Globus pallidus (tissue), 1 donor: ENCODE measurements at places on chromosomes 1 and 21.

- no peak for DNase-seq
These were observed 224.2 kb upstream of the JUN start for GRCh38 chr1:59007820-59008598.

DNA sequence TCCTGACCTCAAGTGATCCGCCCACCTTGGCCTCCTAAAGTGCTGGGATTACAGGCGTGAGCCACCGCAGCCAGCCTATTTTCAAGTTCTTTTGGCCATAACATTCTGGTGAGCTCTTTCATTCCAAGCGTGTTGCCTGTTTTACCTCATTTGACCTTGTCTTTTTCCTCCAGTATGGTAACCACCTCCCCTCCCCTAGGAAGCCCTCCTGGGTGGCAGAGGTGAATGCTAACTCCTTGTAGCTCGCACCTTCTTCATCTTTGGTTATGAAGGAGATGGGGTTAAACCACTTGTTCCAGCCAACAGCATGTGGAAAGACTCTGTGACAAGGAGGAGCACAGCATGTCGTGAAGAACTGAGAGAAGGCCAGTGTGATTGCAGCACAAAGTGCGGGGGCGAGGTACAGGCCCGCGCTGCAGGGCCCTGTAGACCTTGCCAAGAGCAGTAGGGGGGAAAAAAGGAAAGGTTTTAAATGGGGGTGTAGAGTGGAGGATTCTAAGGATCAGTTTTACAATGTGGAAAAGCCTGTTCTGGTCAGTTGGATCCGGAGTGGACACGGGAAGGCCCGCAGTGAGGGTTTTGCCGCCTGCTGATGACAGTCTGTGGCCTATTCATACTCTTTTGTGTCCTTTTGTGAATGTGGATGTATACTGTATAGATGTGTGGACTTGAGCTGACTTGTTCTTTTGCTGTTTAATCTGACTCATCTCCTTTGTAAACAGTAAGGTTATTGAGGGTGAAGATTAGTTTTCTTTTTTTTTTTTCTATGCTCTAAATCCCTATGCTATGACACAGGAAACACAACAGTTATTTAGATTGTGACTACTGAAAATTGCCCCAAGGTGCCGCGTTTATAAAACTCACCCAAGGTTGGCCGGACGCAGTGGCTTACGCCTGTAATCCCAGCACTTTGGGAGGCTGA, 7.5 kb upstream of the ZNF436 start:
- no peak for DNase-seq

GRCh38 chr21:29465546-29465945, 166.8 kb downstream of the BACH1 start:
- no peak for DNase-seq

DNA sequence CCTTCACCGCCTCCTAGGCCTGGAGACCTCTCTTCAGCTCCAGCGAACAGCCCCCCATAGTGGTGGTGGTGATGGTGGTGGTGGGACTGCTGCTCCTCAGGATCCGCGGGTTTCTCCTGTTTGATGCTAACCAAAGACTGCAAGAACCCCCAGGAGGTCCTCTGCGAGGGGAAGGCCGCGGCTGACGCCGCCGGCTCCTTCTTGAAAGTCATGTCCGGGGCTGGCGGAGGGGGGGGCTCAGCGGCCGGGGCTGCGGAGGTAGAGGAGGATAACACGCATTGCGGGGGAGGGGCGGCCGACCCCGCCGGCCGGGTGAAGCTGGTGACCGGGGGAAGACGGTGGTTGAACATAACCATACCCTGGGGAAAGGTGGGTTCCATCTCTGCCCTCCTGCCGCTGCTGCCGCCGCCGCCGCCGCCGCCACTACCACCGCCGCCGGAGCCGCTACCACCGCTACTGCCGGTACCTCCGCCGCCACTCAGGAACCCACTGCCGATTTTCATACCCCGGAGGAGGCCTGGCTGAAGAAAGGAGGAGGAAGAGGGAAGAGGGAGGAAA, 554 bp downstream of the ZNF281 start:
- DNase-seq, result no peak

DNA sequence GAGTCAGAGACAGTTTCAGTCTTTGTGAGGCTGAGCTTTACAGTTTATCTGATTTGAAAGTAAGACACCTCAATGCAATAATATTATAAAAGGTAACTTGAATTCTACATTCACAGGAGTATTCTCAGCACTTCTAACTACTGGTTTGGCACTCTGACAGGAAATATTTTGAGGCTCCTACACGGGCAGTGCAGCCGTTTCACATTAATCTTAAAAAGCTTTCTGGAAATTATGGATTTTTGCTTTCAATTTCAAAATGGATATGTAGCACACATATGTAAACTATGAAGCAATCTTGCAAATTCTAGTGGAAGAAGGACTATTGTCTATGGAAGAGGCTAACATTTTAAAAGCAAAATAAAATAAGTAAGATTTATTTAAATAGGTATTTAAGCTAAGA, 262.9 kb upstream of the SNX7 start:
- DNase-seq, result no peak

GRCh38 chr1:11387829-11388228, 91.1 kb upstream of the DISP3 start:
- DNase-seq, result no peak

DNA sequence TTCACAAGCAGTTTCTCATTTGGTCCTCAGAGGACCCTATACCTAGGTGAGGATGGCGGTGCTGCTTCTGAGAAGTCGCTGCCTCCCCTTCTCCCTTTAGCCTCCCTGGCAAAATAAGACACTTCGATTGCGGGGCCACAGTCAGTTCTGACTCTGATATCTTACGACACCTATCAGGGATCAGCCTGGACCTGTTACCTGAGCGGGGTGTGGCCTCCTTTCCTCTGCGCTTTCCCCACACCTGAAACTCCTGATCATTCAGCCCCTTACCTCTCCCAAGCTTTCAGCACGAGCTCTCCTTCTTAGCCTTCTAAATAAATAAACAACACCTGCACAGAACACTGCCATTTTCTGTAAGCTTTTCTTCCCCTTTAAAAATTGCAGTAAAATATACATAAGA, 24.6 kb upstream of the GPR137B start:
- no peak for DNase-seq

DNA sequence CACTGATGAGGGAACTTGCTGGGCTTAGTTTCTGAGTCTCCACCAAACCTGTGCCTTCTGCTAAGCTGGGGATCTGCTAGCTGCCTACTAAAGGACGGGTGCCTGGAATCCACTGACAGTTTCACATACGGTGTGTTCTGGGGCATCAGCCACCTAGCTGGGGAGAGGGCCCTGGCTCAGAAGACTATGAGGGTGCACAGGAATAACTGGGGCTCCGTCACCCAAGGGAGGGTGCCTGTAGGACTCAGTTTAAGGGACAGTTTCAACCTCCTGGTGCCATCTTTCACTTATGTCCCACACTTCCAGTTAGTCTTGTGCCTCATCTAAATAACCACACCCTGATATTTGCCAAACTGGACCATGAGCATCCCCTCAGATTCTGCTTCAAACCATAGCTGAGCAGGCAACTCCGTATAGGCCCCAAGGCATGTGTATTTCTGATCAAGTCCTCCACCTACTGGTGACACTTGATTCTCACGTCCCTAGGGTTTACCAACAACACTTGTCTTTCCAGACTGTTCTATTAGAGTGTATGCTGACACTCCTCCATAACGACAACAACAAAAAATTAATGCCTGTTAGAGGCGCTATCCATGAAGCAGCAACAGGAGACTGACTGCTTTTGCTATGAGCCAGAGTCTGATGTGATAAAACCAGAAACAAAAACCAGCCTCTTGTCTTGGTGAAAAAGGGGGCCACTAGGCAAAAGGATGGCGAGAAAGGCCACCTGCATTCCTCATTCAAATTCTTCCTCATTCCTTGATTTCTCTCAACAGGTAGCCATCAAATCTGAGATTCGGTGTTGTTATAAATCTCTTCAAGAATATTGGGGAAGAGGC, 55.0 kb upstream of the PAXBP1 start:
- peak; percentile 76 for DNase-seq

GRCh38 chr1:57638239-57638638, 214.4 kb upstream of the DAB1 start:
- DNase-seq, result no peak

DNA sequence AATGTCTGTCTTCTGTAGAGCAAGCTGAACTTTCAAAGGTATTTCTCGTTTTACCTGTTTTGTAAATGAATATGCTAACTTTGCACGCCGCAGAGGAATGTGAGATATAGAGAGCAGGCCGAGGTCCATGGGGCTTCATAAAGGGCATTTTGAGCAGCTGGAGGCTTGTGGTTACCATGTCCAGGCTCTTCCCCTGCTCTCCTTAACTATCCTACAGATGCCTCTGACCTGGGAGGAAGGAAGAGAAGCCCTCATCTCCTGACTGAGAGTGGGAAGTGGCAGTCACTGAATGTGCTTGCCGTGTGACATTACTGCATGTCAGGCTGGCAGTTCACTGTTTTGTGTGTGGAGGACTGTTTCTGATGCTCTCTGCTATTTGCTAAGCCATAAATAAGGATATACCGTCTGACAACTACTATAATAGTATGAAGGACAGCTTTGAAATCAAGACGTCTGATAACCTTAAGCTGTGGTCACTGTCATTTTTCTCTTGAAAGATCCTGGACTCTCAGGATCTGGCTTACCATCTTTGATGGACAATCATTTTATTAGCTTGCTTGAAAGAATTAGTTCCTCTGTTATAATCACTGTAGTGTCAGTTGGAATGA, 92.2 kb downstream of the DYRK1A start:
- DNase-seq, result no peak

DNA sequence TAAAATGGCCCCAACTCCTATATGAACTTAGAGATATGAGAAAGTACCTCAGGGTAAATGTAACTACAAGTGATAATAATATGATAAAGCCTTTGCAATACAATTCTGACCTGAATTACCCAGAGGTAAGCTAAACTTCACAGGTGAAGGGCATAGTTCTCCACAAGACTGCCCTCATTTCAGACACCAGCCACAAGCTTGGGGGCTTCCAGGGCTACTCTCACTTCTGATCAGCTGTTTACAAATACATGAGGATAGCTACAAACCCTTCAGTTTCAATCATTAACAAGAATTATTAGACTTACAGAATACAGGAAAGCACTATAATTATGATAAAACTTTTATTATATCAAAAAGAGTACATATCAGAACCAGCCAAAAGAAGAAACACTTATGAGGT, 18.7 kb upstream of the DPH5 start:
- no peak for DNase-seq

DNA sequence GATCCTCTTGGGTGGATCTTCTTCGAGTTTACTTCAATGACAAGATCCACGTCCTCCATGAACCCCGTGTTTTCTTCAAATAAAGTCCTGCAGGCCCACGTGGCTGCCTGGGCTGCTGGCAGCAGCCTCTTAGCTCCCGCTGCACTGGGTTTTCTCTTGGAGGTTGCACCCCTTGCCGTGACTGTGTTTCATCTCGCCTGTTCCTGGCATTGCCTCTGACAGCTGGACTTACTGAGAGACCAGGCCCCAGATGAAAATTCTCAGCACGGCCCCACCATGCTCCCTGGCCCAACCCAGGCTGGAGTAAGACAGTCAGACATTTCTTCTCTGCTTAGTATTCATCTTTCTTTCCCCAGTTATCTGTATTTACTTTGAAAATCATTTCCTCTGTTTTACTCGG, 274.8 kb upstream of the RUNX1 start:
- DNase-seq, result no peak

- no peak for DNase-seq
These were observed 219.6 kb upstream of the POU3F1 start for GRCh38 chr1:38266197-38266520.

- DNase-seq, result no peak
These were observed 105.1 kb upstream of the DPH5 start for GRCh38 chr1:101130673-101131072.

GRCh38 chr1:194338241-194338948, 1152.0 kb upstream of the B3GALT2 start:
- no peak for DNase-seq

DNA sequence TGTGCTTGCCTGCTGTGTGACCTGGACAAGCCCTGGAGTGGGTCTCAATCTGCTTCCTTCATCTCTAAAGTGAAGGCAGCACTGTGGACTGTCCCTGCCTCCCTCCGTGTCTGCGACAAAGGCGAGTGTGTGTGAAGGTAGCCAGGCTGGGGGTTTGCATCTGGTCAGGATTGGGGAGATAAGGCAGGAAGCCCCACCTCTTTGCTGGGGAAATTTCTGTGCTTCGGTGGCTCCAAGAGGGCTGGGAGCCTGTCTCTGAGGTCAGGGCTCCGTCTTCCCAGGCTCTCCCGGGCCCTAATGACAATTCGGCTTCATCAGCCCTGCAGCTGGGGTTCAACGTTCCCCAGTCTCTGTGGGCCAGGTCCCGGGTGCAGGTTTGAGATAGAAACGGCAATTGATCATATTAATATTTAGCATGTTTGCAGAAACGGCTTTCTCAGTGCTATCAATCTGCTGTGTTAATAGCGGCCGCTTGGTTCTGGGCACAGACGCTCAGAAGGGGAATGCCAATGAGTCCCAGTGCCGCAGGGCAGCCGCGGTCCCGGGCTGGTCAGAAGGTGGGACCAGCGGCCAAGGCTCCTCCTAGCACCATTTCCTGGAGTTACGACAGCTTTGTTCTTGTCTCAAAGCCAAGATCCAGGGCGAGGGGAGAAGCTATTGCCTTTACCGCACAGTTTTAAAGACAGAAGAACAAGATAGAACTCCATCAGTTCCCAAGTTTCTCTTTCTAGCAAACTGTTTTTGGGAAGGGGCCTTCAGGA, 105.7 kb downstream of the PRDM16 start:
- DNase-seq, result peak; percentile 71

DNA sequence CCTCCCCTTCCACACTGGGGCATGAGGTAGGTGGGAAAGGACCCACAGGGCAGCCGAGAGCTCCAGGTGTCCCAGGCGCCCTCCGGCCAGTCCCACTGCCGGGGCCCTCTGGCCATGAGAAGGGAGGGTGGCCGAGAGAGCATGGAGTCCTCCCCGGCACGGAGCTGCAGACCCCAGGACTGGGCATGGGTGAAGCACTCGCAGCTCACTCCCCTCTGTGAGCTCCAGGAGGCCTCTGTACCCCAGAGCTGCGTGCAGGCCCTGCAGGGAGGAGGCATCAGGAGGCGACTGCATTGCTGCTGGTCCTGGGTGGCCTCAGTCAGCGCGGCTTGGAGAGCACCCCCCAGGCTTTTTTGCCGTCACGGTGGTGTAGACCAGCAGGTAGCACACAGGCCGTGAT, 80.1 kb upstream of the TTC34 start:
- no peak for DNase-seq

GRCh38 chr1:117821382-117821755, 108.1 kb downstream of the GDAP2 start:
- no peak for DNase-seq

GRCh38 chr1:89489047-89489729, 35.4 kb upstream of the LRRC8B start:
- no peak for DNase-seq

- no peak for DNase-seq
These were observed 172.5 kb downstream of the CTH start for GRCh38 chr1:70583522-70583921.

- DNase-seq, result no peak
These were observed 202.7 kb downstream of the CAMTA1 start for GRCh38 chr1:6987940-6988339.
